WTC11 (cell line): ENCODE measurements at places on chromosomes 7 and 10.
A peak's percentile ranks its signal among the peaks of the same experiment; 100 is the strongest.

GRCh38 chr7:105137898-105138297 lies 123.9 kb downstream of the KMT2E start:
- DNase-seq: no peak

- DNase-seq: peak; percentile 13
Observed at GRCh38 chr7:2934211-2934731, 90.2 kb upstream of the GNA12 start.

- DNase-seq: no peak
Observed at GRCh38 chr7:24622646-24623182, 49.5 kb downstream of the PALS2 start.

DNA sequence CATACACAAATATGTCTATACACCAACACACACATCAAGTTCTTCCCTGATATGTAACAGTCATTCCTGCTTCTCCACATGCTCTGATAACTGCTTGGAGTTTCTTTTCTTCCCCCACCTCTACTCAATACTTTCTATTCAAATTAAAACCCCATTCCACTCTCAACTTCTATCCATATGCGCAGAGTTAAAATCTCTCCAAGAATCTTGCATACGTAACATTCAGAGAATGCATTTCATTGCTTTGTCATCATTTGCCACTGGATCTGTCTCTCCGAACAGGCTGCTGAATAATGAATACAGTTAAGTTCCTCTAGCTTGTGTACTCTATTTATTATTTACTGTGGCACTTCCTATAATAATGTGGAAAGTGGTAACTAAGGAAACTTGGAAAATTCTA lies 68.8 kb downstream of the DGKB start:
- DNase-seq: no peak
